Activated CD8-positive, alpha-beta memory T cell treated with anti-CD3 and anti-CD28 coated beads for 4 hours (primary cell): ENCODE measurements at places on chromosomes 11 and 22.
A peak's percentile ranks its signal among the peaks of the same experiment; 100 is the strongest.

GRCh38 chr22:19377565-19378343, 53.8 kb downstream of the HIRA start:
- no peak for DNase-seq

- no peak for DNase-seq
Measured at GRCh38 chr22:28408709-28409108, 270.9 kb downstream of the TTC28 start.

- no peak for DNase-seq
Measured at GRCh38 chr11:12761029-12761428, 86.8 kb downstream of the TEAD1 start.

DNA sequence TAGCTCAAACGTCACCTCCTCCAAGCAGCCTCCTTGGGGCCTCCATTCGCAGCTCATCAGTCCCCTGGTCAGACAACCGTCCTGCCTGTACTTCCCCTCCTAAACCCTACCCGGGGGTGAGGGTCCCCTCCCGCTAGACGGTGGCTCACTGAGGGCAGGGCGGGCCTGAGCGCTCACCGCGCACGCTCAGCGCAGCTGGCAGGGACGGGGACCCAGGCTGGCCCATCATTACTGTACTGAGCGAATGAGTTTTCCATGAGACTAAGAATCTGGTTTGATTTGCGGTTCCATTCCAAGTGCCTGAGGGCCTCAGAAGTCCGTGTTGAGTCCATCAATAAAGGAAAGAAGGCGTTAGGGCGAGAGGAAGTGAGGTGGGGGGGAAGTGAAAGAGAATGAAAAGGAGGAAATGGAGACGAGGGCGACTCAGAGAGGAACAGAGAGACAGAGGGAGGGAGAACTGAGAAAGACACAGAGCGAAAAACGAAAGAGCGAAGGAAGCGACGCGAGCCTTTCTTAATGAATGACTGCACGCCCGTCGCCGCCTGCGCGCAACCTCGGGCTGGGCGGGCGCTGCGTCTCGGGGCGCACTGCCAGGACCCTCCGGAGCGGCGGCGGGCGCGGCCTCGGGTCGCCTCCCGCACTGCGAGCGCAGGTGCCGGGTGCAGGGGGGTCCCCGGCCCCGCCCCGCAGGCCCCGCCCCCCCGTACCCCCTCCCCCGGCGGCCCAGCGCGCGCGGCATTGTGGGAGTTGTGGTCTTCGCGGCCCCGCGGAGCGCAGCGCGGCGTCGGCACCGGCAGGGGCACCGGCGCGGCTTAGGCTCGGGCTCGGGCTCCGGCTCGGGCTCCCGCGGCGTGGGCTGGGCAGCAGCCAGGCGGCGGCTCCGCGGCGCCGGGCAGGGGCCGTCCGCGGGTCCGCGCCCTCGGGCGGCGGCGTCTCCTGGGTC, at the start of gene ASPHD2:
Gene ASPHD2 (plus strand): TSS at position 746 of the 943 bp plus-strand sequence. CDS start 4,356 bp downstream, outside the sequence.
- peak; percentile 53 for DNase-seq

DNA sequence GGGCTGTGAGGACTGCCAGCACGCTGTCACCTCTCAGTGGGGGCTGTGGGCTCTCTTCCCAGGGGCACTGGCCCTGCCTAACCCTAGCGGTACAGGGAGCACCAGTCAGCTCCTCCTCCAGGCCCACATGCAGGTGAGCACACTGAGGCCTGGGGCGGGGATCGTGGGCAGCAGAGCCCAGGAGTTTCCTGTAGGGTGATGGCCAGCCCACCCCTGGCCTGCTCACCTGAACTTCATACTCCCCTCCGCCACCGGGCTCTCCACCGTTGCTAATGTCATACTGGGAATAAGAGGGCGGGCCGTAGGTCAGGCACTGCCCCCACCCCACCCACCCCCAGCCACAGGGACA, 10.0 kb upstream of the TREH start:
- no peak for DNase-seq

DNA sequence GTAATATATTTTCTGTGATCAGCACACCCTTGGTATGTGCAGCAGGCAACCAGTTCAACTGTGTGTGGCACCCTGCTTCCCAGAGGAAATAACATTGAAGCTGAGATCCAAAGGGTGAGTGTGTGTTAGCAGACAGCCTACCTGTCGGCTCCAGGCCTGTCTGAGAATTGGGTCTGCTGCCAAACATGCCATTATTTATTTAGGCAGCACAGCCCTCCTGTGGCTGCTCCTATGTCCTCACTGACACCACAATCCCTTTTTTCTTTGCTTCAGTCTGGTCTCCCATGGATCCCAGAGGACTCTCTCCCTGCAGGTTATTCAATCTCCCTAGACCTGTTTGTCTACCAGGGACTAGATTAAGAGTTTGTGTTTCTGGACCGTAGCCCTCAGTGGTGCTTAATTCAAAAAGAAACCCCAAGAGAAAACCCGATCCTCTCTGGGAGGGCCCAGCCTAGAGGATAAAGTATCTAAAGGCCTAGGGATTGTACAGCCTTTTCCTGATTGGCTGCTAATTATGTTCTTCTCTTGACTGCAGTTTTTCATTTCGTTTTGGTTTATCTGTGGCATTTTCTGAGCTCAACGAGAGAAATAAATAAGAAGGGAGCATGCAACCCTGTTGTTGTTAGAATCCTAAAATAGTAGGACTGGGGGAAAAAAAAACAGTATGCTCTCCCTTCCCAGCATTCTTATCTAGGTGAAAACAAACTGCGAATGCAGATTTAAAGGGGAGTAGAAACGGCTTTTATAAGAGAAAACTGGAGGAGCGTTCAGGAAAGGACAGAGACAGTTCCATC, 24.1 kb downstream of the KCNE3 start:
- DNase-seq = no peak

DNA sequence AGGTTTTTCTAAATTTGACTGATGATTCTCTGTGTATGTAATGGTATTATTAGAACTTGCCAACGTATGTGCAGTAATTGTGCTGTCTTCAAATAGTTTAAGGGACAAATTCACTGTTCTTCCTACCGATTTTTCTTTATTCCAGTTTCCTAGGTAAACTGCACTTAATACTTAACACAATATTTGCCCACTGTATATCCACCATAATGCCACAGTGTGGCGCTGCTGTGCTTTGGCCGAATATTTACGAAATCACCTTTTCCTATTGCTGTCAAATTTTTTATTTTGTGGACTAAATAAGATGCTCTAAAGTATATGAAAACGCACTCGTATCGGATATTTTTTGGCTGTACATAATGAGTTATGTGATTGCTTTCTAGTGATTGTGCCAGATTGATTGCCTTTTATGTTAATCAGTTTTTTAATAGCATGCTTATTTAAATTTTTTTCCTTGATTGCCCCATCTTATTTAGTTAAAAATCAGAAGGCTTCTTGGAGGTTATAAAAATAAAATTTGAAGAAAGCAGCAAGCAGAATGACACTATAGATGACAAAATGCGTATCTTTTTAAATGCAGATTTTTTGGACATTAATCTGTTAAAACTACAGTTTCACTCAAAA, 10.5 kb downstream of the AASDHPPT start:
- DNase-seq = no peak

GRCh38 chr11:9974375-9974774, 310.5 kb downstream of the SWAP70 start:
- no peak for DNase-seq

DNA sequence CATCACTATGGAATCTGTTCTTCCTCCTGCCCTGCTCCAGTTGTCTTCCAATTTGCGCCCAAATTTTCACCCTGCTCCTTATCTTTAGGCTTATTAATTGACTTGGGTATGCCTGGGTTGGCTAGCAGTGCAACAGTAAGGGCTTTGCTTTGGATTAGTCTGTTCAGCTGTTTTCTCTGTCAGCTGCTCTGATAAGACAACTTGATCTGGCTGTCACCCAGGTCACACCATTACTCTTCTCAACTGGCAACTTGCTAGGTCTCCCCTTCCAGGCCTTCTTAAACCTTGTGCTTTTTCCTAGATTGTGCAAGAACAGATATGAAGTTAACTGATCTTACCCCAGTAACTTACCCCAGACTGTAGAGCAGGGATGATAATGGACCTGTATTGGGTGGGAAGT, 357.8 kb upstream of the LARGE1 start:
- no peak for DNase-seq

- DNase-seq = no peak
Measured at GRCh38 chr11:95920460-95921105, 3.3 kb downstream of the MTMR2 start.

DNA sequence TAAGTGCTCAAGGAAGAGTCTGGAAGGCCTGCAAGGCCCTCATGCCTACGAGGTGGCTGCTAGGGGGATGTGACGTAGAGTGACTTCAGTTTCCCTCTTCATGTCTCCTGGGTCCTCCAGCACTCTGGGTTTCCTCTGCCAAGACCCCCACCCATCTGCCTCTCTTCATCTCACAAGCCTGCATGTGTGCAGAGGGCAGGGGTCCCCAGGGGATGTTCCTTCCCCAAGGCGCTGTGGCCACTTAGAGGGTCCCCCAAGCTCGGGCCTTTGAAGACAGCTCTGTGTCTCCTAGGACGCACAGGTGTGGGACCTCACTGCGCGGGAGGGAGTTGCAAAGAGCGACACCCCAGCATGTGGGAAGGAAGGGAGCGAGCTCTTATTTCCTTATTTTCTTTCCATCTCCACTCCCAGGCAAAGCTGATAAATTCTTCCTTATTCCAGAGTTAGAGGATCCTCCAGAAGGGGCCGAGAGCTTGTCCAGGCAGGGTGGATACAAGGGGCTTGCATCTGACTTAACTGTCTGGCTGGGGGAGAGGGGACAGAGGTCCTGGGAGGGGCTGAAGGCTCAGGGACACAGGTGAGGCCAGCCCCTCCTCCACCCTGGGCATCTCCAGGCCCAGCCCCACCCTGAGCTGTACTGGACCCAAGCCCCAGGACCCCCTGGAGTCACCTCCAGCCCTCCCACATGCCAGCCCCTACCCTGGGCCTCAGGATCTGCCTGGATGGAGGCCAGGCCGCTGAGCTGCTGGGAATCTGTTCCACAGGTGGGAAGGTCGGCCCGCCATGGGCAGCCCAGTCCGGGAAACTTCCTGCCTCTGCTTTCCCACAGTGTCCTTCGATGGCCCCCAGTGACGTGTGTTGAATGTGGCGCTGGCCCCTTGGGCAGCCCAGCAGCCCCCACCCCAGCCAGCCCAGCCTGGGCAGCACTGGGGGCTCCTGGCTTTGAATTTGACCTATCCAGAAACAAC, 59.7 kb upstream of the KCNQ1OT1 start:
- DNase-seq = no peak

DNA sequence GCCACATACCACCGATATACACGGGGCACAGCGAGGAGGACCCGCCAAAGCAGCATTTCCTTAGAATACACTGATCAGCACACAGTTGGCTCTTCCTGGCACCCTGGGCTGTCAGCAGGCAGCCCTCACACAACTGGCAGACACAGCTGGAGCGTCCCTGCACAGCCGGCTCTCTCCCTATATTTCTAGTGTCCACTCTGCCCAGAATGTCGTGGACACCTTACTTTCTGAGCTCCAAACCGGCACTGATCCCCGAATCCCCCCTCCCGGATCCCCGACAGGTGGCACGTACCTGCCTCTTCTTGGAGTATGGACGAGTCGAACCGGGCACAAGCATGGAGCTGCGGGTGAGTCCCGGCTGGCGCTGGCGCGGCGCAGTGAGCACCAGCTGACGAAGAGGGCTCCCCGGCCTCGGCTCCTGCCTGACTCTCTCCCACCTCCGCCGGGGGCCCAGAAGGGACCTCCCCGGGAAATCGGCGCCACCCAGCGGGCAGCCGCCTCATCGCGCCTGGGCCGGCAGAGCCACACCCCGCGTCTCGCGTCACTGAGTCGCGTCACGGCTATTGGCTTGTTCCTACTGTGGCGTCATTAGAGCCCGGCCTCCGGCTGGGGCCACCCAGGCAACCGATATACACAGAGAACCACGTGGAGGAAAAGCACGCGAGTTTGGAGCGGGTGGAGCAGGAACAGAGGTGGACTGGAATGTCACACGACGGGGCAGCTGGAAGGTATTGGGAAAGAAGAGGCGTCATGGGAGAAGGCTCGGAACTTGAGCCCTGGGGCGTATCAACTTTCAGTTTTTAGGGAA, at the start of gene USP2:
Gene USP2 (minus strand): TSS at position 510 of the 808 bp plus-strand sequence. CDS start 8,210 bp downstream, outside the sequence.
- peak; percentile 91 for DNase-seq

- no peak for DNase-seq
Measured at GRCh38 chr11:118374729-118375128, 15.3 kb downstream of the UBE4A start.

- DNase-seq = no peak
Measured at GRCh38 chr22:39292031-39292462, 27.4 kb downstream of the RPL3 start.

- DNase-seq = no peak
Measured at GRCh38 chr22:29434288-29434687, 4.1 kb upstream of the RFPL1 start.

- DNase-seq = no peak
Measured at GRCh38 chr22:46187862-46188261, 37.5 kb downstream of the PPARA start.

DNA sequence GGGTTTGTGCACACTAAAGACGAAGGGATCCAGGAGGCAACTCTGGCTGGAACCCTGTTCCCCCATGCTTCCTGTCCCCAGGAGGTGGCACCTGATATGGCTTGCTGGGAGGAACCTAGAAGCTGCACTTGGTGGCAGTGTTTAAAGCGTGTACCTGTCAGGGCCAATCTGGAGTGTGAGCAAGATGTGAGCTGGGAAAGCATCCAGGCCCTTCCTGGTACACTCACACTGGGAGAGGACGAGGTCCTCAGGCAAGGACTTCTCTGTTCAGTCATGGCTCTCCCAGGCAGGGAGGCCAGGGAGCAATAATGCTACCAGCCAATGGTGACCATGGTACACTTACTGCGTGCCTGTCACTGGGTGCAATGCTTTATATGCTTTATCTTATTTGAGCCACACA, 130.7 kb upstream of the NECTIN1 start:
- no peak for DNase-seq

DNA sequence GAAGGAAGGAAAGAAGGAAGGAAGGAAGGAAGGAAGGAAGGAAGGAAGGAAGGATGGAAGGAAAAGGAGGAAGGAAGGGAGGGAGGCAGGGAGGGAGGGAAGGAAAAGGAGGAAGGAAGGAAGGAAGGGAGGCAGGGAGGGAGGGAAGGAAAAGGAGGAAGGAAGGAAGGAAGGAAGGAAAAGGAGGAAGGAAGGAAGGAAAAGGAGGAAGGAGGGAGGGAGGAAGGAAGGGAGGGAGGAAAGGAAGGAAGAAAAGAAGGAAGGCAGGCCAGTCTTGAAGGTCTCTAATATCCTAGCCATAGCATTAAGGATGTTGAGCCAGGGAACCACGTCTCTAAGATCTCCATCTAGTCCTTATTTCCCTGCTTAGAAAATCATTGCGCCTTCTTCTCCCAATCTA, 78.8 kb downstream of the TMPRSS5 start:
- DNase-seq = no peak

DNA sequence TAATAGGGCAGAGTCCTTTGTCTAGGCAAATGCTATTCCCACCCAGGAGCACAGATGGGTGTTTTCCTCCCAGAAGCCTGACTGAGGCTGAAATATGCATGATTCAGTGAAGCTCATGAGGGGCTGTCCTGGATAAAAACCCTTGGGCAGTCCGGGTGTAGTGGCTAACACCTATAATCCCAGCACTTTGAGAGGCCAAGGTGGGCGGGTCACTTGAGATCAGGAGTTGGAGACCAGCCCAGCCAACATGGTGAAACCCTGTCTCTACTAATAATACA, 48.6 kb upstream of the LMO2 start:
- no peak for DNase-seq

- DNase-seq = no peak
Measured at GRCh38 chr11:66360406-66361073, 11.0 kb downstream of the SLC29A2 start.
